Activated CD4-positive, alpha-beta T cell treated with anti-CD3 and anti-CD28 coated beads for 24 hours (primary cell): ENCODE measurements at places on chromosomes 12 and 14.

DNA sequence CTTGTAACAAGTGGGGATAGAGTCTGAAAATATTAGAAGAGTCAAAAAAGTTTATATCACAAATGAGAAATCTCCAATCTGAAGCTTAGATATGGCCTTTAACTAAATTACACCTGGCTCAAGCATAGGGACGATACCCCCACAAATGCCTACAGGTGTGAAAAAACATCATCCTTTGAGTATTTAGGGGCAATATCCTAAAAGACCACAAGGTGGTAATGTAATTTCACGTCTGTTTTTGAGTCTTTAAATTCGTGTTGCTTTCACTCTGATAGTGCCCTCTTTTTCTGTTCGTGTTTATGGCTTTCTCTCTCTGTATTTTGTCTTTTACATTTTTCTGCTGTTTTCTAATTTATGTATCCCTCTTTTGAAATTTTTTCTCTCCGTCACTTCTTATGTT is 84.3 kb downstream of the ETNK1 start:
- DNase-seq, result no peak

DNA sequence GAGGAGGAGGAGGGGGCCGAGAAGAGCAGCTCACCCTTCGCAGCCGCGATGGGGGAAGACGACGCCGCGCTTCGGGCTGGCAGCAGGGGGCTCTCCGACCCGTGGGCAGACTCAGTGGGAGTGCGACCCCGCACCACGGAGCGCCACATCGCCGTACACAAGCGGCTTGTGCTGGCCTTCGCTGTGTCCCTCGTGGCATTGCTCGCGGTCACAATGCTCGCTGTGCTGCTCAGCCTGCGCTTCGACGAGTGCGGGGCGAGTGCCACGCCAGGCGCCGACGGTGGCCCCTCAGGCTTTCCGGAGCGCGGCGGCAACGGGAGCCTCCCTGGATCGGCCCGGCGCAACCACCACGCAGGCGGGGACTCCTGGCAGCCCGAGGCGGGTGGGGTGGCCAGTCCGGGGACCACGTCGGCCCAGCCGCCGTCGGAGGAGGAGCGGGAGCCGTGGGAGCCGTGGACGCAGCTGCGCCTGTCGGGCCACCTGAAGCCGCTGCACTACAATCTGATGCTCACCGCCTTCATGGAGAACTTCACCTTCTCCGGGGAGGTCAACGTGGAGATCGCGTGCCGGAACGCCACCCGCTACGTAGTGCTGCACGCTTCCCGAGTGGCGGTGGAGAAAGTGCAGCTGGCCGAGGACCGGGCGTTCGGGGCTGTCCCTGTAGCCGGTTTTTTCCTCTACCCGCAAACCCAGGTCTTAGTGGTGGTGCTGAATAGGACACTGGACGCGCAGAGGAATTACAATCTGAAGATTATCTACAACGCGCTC is 745 bp downstream of the TRHDE start:
- no peak for DNase-seq

DNA sequence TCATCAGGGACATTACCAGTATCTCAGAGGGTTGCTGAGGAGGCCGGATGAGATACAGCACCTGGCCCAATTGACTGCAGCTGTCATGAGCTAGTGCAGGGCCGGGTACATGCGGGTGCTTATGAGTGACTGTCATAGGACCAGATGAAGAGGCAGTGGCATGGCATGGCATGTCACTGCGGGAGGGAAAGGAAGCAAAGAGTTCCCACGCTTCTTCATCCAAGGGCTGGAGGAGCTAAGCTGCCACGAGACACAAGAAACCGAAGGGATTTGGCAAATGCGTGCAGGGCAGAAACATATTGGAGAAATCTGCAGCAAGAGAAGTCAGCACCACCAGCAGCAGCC is 10.7 kb upstream of the GPX2 start:
- no peak for DNase-seq

- DNase-seq, result no peak
Observed at GRCh38 chr14:92247947-92248346, 75.0 kb upstream of the SLC24A4 start.

DNA sequence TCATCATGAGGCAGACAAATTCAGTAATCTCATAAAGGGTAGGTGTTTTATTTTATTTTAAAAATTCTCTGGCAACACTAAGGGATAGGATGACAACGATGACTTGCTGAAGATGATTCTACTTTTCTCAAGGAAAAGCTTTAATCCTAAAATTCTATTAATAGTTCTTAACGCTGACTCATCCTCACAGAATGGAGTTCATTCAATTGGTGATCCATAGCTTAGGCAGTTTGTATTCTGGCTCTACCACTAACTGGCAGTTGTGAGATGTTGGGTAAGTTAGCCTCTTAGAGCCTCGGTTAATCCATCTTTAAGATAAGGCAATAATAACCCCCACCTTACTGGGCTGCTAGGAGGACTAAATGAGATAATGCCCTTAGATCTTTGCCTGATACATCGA is 116.3 kb downstream of the RTN1 start:
- no peak for DNase-seq

- no peak for DNase-seq
Observed at GRCh38 chr14:42222924-42223471, 616.3 kb downstream of the LRFN5 start.

- DNase-seq, result no peak
Observed at GRCh38 chr12:130748786-130749185, 32.7 kb upstream of the RIMBP2 start.

DNA sequence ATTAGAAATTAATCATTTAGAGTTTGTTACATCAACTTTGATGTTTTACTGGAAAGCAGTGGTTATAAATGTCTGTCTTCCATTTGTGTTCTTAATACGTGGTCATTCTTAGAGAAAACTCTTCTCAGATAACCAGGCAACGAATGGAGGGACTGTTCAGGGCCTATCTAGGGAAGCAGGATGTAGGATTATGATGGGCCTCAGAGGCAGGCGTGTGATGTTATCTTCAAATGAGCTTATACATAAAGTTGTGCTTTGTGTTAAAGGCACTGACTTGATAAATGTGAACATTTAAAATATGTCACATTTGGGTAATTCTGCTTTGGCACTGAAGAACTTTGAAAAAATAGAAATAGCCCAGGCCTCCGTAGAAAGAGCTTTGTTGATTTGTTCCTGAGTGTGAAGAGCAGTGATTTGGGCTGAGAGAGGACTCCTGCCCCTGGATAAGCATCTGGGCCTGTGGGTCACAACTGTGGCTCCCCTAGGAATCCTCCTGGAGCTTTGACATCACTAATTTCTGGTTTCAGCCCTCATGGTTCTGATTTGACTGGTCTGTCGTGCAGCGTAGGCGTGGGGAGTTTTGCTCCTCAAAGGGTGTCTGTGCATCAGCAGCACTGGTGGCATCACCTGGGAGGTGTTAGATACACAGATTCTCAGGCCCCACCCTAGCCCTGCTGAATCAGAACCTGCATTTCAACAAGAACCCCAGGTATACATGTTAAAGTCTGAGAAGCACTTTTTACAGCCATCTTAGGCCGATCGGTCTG is 55.4 kb downstream of the SAMD4A start:
- DNase-seq, result peak; percentile 46

DNA sequence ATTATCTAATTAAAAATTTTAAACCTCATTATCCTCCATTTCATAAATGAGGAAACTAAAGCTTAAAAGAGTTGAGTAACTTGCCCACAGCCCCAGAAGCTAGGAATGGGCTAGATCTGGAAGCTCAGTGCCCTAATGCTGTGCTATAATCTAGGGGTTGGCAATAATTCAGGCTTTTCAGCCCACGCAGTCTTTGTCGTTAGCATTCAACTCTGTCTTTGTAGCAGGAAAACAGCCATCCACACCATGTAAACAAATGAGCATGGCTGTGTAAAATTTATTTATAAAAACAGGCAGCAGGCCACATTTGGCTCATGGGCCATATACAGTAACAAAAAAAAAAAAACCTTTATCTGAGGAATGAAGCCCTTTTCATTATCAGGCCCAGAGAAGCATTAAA is 92.4 kb upstream of the OVCH1 start:
- no peak for DNase-seq

DNA sequence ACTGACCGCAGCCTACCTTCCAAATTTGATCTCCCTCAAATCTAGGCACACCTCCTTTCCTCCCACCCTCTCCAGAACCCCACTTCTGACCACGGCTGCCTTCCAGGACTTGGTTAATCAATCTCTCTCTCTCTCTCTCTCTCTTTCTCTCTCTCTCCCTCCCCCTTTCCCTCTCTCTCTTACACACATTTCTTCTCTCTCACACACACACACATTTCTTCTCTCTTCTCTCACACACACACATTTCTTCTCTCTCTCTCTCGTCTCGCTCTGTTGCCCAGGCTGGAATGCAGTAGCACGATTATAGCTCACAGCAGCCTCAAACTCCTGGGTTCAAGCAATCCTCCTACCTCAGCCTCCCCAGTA is 521 bp upstream of the GMFB start:
- no peak for DNase-seq

- no peak for DNase-seq
Observed at GRCh38 chr14:100076133-100076532, 10.9 kb downstream of the EVL start.

DNA sequence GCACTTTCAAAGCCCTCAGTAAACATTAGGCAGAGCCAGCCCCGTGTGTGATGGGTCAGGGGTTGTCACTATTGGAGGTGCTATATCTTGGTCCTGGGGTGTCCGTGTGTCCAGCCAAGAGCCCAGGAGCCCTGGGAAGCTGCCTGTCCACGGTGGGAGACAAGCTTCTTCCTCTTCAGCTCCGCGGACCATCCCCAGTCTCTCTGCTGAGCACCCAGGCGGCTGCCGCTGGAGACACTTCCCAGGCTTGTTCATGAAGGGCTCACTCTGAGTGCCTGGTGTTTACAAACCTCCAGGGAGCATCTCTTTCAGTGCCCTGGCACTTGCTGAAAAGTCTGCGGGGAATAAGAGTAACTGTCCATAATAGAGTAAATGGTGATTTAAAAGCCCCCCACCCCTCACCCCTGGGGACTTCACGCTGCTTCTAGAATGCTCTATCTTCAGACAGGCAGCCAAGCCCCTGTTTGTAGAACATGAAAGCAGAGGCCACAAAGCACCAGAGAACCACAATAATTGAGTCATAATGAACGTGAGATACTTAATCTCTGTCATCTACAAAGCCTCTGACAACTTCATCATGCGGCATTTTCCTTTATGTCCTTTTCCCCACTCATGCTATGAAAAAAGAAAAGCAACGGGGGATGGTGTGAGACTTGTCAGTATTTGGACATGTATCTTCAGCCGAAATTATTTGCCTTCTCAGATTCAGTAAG is 178.6 kb downstream of the TMEM132C start:
- no peak for DNase-seq

DNA sequence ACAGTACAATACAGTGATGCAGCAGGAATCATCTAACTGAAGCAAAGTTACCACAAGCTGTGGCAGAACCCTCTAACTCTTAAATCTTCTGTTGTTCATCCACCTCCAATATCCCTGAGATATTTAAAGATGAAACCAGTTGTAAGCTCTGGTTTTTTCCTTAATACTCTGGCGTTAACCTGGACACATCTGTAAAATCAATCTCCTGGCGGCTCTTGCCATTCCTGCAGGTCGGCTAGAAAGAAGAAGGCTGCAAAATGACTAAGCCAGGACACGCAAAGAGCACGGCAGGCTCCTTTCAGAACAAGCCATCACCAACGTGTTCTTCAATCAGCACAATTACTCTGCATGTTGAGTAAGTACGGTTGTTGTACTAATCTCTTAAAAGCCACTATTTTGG is 309.3 kb downstream of the MED13L start:
- DNase-seq, result no peak
